ENCODE measurements at places on chromosomes 16 and 17. TPM values are rescaled to one million over a fixed set of nuclear protein-coding genes. Genes with fewer than 3 reads are reported as not detected.

Gene KRT40
- total RNA-seq = not detected

Gene COTL1
- total RNA-seq = 187 TPM

Gene MT4
- not detected for total RNA-seq

Gene MRPS23
- total RNA-seq = 12.8 TPM

Gene FN3K
- total RNA-seq = 6.1 TPM

Gene RTN4RL1
- total RNA-seq = not detected

Gene KRT27
- total RNA-seq = not detected

Gene DPEP3
- 0.53 TPM for total RNA-seq

Gene CALB2
- total RNA-seq = not detected

Gene SOCS3
- total RNA-seq = 39.0 TPM

Gene NHLRC4
- 0.35 TPM for total RNA-seq

Gene PRR15L
- not detected for total RNA-seq

Gene ALOX12
- total RNA-seq = 0.77 TPM

Gene CCT6B
- total RNA-seq = 4.1 TPM

Gene MYL4
- not detected for total RNA-seq

DNA sequence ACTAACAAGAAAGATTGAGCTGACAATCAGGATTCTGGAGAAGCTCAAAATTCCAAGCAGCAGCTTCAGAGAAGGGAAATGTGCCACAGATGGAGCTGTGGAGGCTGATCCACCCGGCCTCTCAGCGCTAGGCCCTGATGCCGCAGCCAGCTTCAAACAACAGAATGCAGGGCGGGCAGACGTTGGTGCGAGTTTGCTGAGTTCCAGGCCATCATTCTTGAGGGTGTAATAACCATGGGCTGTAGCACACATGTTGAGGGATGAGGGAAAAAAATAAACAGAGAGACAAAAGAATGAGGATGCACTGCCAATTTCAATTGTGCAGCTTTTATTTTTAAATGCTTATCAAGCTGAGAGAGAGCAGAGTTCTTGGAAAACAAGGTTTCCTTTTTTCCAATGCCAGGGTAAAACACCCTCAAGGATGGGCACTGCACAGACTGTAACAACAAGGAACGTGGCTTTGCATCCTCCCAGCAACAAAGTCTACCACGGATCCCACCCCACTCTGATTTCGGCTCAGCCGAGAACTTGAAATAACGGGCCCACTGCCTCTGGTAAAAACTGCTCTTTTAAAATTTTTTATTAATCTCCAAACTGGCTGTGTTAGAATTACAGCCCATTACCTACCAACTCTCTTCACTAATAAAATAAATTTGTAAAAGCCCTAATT is 90.2 kb downstream of the SMG6 start:
- no peak for DNase-seq

GRCh38 chr17:61203671-61204131 is 195.9 kb upstream of the TBX2 start:
- DNase-seq = no peak

DNA sequence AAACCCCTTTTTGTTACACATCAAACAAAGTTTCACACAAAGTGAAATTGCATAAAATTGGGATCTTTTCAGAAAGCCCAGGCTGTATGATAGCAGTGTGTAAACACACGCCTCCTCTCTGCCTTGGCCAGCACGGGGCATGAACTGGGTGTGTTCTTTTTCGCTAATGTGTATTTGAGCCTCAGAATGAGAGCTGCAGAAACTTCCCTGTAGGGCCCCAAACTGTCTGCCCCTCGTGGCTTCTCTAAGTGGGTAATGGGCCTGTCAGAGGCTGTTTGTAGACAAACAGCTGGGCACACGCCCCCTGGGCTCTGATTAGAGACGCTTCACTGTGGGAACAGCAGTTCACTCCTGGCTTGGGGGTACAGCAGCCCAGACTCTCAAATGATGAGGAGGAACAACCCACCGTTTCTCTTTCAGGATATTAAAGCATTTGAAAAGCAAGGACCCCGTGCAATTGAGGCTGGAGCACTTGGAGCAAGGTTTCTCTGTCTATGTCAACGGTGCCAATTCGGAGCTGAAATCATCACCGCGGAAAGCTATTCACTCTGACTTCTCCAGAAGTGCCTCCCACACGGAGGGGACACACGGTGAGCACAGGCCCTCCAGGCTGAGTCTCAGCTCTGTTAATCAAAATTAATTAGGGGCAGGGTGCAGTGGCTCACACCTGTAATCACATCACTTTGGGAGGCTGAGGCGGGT is 78.4 kb downstream of the KATNIP start:
- DNase-seq = no peak

GRCh38 chr16:87729266-87729954 is 36.4 kb downstream of the KLHDC4 start:
- DNase-seq = peak; percentile 29

DNA sequence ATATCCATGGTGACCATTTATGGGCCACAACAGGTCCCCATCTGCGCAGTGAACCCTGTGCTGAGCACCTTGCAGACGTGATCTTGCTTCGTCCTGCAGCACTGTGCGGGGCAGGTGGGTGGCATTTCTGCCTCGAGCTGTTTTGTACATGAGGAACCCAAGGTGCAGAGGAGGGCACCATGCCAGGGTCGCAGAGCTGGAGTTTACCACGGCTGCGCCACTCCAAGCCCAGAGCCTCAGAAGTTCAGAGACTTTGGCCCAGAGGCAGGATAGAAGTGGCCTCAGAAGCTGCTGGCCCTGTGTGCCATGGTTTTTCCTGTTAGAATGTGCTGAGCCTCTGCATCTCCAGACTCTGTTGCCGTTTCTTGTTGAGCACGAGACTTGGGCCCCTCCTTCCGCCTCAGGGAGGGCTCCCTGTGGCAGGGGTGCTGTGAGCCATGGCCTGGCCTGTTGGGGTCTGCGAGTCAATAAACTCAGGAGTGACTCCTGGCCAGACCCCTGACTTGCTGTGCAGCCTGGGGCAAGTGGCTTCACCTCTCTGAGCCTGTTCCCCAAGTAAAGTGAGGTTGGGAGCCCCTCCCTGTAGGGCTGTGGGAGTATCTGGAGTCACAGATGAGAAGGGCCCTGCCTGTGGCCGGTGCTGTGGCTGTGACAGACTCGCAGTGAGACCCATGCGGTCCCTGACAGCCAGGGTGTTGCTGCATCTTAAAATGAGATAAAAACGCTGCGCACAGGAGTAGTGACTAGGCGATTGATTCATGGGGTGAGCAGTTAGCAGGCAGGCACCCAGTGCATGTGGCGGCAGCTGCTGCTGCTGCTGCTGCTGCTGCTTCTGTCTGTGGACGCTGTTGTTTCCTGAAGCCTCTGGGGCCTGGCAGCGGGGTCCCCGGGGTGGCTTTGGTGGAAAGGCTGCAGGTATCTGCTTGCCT is 11.8 kb downstream of the MAP2K3 start:
- DNase-seq = no peak

DNA sequence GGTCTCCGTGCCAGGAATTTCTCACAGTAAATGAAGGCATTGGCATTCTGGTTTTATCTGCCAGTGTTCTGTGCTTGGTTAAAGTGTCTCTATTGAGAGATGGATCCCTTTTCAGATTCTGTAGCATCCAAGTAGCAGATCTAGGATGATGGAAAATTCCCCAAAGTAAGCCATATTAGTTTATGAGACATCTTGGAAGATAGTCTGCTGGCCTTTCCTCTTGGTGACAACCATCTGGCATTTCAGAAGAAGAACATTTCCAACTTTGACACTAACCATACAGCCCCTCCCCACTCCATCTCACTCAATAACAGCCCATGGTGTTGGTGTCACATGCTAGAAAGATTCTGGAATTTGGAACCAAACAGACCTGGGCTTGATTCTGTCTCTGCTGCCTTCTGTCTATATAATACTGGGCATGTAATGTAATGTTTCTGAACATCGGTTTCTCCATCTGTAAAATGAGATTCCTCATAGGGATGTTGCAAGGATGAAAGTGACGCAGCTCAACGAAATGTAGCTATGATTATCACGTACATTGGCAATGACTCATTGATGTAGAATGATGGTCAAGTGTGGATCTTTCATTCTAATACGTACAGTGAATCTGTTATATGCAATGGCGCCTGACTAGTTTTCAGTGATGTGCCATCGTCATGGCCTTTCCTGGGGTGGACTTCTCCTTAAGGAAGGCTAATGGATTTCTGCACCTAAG is 32.6 kb upstream of the PIRT start:
- DNase-seq = no peak

GRCh38 chr16:67248401-67249177 is at the start of gene SLC9A5:
Gene SLC9A5 (plus strand): TSS chr16:67248979. CDS start chr16:67249015, 36 bp downstream.
- peak; percentile 37 for DNase-seq

- no peak for DNase-seq
Measured at GRCh38 chr16:89317729-89318429, 100.4 kb downstream of the ZNF778 start.

DNA sequence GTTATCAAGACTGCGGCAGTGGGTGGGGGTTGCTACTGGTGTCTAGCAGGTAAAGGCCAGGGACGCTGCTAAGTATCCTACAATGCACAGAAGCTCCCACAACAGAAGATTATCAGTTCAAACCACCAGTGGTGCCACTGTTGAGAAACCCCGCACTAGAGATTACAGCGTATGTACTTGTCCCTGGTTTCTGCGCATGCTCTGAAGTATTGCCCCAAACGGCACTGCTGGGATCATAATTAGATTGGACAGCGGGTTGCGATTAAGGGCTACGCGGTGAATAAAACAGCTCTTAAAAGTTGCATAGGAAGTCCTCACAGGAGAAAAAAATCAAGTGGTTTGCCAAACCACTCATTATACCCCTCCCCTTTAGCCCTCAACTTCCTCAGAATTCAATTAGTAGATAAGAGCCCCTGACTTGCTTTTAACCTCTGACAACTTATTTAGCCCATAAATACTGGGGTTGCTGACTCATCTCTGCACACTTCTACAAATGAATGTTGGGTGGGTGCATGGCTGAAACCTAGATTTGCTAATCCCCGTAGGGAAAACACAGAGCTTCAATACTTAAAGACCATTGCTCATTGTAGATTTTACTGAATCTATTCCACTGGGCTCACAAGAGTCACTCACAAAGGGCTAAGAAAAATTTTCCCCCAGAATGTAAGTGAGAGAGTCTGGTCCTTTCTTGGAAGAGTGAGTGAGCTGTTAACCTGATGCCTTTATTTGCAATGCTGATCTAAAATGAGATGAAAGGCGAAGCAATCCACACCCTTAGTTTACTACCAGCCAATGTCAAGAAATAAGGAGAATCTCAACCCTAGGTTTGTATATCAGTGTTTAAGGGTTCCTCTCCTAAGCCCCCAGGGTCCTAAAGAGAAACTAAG is 91.8 kb downstream of the RGS9 start:
- peak; percentile 68 for DNase-seq

DNA sequence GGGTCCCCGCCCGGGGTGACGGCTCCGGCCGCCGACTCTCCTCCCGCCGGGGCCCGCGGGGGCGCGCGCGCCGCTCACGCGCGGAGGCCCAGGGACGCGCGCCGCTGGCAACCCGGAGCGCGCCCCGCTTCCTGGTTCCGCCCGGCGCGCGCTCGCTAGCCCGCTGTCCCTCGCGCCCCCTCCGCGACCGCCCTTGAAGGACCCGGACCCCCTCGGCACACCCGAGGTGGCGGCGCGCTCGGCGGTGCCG is at the start of gene STAT5B:
TSS of gene STAT5B (minus strand) at position 33 of the 250 bp plus-strand sequence. CDS start 44,264 bp downstream, outside the sequence.
- peak; percentile 82 for DNase-seq

DNA sequence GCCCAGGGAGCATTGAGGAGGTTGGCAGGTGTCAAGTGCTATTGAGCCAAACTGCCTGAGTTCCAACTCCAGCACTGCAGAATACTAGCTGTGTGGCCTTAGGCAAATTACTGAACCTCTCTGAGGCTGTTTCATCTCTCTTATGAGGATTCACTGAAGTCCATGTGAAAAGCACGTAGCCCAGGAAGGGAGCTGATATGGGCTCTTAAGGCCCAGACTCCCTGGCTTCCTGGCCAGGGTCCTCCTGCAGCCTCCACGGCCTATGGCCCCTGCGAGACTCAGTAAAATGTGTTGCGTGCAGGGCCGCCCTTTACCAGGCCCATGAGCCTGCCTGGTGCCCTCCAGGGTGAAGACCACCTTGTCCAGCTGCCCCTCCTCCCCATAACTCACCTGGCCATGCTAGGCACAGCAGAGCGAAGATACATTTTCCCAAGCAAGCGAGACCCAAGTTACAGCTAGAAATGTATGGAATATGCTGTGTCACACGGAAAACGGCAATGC is 133.7 kb upstream of the TNRC6C start:
- DNase-seq = no peak

GRCh38 chr17:5439446-5439764 is 450 bp upstream of the C1QBP start:
- DNase-seq = no peak

- DNase-seq = no peak
Measured at GRCh38 chr17:27319541-27320221, 25.8 kb downstream of the WSB1 start.

DNA sequence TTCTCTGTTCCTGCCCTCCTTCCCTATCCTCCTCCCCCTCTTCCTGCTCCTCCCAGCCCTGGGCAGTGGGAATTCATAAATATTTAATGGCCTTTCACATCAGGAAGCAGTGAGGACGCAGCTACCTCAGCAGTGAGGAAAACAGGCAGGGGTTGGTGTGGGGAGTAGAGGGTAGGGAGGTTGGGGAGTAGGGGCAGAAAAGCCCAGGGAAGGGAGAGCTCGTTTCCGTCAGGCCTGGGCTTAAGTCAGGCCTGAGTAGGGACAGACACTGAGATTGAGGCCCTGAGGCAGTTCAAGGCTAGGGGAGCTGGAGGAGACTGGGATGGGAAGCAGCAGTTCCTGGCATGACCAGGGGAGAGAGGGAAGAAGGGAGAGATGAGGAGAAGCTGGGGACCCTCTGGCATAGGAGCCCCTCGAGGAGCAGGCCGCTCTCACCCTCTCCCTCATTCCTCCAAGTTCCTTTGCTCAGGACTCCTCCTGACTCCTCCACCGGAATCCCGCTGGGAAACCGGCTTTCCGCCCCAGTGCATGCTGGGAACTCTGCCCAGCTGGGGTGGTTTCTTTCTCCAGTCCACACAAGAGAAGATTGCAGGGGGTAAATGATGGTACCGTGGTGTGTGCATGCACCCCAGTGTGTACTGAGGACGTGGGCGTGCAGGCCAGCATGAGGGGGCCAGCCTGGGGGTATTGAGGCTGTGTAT is 6.2 kb downstream of the SAMD14 start:
- no peak for DNase-seq

- DNase-seq = no peak
Measured at GRCh38 chr17:81135505-81136278, 29.6 kb upstream of the PVALEF start.

- no peak for DNase-seq
Measured at GRCh38 chr17:18360518-18360917, 2.8 kb downstream of the SHMT1 start.

- DNase-seq = no peak
Measured at GRCh38 chr16:57371494-57372371, 557 bp upstream of the CX3CL1 start.

DNA sequence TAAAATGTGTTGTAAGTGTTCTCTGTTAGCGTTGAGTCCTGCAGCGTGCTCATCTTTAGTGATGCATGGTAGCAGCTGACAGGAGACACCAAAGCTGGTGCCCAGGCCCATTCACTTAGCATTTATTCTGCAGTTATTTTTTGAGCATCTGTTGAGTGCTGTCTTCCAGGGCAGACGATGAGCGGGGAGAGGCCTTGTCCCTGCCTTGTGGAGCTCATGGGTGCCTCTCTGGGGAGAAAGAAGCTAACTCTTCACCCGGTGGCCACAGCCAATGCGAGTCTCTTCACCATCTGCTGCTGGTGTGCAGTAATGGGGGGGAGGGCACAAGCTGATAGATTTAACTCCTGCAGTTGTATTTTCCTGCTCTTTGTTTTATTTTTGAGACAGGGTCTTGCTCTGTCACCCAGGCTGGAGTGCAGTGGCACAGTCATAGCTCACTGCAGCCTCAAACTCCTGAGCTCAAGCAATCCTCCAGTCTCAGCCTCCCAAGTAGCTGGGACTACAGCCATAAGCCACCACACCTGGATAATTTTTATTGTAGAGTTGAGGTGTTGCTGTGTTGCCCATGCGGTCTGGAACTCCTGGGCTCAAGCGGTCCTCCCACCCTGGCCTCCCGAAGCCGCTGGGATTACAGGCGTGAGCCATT is 30.5 kb downstream of the GPT2 start:
- no peak for DNase-seq
